ENCODE measurements at places on chromosomes 6 and 20.

- peak; percentile 86 for DNase-seq
Measured at GRCh38 chr6:43635387-43636307, at the start of gene MAD2L1BP. Gene MAD2L1BP (plus strand): TSS chr6:43635840. CDS start chr6:43635876, 36 bp downstream.

GRCh38 chr6:122695188-122695587, 84.3 kb upstream of the FABP7 start:
- DNase-seq: no peak

DNA sequence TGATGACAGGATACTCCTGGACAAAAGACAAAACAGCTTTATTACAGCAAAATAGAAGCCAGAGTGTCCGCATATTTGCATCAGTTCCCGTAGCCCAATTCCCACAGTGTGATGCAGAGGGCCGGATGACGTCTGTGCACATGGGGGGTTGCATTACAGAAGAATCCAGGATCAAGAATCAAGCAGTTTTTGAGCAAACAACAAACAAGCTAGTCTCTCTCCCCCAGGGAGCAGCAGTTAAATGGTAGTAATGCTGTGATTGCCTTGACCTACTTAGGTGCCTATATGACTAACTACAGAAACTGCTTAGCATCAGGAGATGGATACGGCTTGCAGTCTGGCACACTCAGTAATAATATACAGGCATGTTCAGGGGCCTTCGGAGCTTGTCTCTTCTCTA, 3.2 kb upstream of the SDHAF4 start:
- DNase-seq: no peak

DNA sequence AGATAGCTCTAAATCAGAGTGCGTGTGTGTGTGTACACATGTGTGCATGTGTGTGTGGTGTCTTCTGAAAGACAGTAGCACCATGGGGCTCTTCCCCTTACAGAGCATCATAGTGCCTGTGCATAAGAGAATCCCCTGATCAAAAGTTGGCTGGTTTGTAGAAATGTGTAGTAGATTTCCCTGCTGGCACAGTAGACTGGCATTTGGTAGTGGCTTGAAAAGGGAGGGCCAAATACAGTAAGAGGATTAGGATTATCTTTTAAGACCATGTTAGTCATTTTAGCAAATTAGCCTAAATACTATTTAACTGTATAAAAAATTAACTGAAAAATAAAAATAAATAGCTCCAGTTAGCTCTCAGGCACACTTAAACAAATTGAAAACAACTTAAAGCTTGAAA, 112.6 kb downstream of the B3GAT2 start:
- no peak for DNase-seq

GRCh38 chr6:149031859-149032598, 285.2 kb downstream of the UST start:
- DNase-seq: peak; percentile 37

- DNase-seq: no peak
Measured at GRCh38 chr6:18997375-18997826, 610.3 kb downstream of the RNF144B start.

DNA sequence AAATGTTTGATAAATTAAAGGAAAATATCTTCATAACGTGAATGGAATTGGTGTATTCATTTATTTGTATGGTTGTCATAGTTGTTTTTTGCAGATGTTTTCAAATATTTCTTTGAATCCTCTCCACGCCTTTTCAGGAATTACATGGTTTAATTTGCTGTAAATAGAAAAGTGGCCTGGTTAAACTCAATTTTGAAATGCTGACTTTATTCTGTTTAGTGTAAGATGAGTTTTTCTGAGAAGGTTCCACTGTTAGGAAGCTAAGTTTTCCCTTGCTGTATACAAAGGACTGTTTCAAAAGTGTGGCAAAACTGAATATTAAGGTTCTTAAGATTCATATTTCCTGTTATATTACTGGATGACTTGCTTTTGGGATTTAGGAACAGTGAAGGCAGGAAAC, 503 bp upstream of the ZC2HC1B start:
- no peak for DNase-seq

DNA sequence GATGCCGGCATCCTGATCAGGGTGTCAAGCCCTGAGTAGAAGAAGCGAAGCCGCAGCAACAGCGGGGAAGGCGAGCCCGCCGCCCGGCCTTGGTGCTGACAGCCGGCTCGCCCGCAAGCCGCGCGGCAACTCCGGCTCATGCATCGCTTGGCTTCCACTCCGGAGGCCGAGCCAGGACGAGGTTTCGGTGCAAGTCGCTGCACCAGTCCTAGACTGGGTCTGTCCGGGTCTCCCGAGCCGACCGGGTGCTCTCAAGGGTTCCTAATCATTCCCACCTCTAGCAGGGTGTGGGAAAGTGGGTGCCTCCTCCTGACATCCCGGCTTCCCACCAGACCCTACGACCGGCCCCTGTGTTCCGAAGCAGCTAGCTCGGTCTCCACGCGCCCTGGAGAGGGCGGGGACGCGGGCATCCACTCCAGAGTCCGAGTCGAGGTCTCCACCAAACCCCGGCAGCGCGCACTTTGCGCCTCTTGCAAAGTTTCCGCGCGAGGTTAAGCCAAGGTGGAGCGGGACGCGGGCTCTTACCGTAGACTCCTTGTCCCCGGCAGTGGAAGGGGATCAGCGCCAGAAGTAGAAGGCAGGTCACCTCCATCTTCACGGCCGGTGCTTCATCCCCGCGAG, 1.4 kb downstream of the MDGA1 start:
- peak; percentile 31 for DNase-seq

- no peak for DNase-seq
Measured at GRCh38 chr6:32329141-32329540, 42.6 kb downstream of the TSBP1 start.

- DNase-seq: no peak
Measured at GRCh38 chr6:157432231-157432891, 51.4 kb downstream of the ZDHHC14 start.

DNA sequence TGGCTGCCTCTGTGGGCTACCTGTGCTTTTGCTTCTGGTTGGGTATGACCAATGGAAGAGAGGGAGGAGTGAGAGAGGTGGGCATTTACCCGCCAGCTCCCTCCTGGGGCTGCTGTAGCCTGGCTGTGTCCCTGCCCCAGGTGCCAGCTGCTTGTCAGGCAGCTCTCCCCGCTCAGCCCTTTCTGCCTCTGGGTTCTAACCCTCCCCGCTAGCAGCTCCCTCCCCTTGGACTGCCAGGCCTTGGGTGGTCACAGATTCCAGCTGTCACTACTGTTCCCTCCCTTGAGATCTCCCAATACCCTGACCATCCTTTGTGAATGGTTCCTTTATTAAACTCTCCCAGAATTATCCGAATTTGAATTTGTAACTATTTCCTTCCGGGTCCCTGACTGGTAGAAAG, 95.5 kb upstream of the RNF24 start:
- no peak for DNase-seq

DNA sequence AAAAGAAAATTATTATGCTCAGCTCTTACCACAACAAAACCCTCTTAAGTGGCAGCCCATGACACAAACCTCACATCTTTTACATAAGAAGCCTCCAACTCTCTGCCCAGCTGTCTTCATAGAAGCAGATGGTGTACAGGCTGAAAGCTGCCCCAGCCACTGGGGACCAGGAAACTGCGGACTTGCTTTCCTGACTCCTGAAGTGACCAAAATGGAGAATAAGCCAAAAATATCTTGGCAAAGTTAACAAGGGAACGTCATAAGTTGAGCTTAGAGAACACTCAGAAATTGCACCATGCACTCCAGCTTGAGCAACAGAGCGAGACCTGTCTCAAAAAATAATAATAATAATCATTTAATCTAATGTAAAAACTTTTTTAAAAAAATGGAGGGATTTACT, 160.3 kb upstream of the CDYL start:
- DNase-seq: no peak

DNA sequence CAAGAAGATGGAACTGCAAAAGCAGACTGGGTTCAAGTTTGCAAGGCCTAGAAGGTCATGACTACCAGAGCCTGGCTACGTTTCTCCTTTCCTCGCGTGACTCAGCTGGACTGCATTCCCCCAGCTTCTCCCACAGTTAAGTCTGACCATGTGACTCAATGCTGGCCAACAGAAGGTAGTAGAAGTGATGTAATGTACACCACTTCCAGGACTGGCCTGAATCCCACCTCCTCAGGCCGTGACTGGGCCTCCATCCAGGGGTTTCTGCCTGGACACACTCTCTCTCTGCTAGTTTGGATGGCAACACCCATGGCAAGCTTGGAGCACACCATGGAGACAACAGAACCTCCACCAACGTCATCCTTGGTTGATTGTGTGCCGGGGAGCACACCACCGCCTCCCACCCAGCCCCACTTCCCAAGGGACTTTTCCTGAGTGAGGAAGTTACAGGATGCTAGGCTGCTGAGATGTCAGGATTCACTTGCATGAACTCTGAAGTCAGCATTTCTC, 112.0 kb upstream of the CDYL start:
- DNase-seq: no peak

DNA sequence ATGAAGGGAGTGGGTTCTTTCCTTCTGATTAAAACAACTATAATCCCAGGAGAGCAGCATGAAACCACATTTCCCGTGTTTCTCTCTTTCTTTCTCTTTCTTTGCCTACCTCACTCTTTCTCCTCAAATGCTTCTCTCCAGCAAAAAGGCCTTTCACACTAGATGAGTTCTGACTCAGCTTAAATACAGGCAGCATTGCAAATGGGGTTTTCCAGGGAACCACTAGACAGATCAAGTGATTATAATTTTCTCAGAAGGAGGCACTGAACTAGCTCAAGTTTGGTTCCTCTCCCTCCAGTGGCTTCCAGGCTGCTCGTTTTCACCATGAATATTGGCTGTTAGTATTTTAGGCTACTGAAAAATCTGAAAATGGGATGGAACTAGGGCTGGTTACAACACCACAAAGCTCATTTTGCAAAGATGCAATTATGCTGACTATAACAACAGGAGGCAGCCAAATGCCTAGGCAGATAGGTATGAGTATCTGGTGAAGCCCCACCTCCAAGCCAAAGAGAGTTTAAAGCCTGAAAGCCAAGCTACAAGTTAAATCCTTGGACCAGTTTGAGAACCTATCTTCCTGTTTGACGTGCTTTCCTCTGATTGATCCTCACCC, 260.0 kb downstream of the MMUT start:
- no peak for DNase-seq

DNA sequence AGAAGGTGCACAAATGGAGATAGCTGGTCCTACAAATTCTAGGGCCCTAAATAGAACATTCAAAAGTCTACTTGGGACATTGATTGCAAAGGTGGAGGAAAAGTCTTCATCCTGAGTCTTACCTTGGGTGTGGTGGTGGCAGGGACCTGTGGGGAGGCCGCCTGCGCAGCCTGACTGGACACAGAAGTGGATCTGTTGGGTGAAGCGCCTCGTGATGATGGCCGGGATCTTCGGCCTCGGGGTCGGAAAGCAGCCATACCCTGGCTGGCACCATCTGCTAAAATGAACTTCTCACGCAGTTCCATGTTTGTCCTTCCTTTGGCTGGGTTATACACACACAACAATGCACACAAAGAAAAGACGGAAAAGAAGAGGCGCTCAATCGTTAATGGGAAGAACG, 179.2 kb downstream of the DST start:
- no peak for DNase-seq

DNA sequence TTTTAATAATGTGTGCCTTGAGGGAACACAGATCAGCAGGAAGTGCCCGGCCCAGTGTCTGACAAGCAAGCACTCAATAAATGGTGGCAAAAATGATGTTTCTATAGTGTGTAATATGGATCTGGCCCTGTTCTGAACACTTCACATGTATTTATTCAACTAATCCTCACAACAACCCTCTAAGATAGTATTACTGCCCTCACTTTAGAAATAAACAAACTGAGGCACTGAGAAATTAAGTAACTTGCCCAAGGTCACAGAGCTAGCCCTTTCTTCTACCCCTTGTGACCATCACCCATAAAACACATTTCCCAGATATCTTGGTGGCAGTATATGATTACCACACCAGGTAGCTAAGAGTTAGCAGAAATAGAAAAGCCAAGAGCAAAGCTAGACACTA, 12.8 kb upstream of the MTFR2 start:
- no peak for DNase-seq

- DNase-seq: no peak
Measured at GRCh38 chr6:37988696-37989095, 169.2 kb downstream of the ZFAND3 start.

DNA sequence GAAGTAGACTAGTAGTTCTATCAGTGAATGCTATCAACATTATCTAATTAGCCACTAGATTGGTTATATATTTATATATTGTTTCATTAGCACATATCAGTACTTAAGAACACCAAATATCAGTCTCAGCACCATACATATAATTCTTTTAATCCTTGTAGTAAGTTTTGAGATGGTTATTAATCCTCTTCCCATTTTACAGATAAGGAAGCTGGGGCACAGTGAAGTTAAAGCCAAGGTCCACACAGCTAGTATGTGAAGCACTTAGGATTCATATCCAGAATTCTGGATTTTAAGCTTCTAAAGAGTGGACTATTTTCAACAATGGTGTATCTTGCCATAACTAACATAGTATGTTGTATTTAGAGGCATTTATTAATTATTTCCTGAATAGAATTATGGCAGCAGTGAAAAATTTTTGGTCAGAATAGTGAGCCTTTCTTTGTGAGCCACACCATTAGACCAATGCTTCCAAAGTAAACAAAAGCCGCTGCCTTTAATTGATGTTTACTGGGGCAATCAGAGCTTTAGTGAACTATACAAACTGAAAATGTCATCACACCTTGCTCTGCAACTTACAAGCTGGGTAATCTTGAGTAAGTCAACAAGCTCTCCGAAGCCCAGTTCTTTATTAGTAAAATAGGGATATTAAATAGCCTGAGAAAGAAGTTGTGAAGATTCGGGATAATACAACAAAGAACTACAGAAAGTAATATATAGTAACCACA, 41.9 kb upstream of the HBS1L start:
- no peak for DNase-seq

DNA sequence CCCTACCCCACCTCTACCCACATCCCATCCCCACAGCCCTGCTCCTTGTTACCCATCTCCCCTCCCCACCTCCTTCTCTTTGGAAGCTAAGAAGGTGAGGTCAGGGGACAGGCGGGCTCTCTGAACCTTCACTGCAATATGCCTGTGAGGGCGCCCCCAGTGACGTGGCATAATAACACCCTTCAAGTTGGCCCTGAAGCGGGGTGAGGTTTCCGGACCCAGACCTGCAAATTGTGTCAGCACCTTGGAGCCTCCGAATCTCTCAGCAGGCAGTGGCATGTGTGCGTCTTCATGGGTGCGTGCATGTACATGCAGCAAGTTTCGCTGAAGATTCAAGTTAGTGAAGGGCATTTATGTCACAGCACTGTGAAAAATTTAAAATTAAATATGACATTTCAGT, 114.6 kb downstream of the SOBP start:
- no peak for DNase-seq

GRCh38 chr6:126718600-126719327, 378.8 kb downstream of the CENPW start:
- no peak for DNase-seq
